ENCODE measurements at places on chromosomes 2 and 18.

DNA sequence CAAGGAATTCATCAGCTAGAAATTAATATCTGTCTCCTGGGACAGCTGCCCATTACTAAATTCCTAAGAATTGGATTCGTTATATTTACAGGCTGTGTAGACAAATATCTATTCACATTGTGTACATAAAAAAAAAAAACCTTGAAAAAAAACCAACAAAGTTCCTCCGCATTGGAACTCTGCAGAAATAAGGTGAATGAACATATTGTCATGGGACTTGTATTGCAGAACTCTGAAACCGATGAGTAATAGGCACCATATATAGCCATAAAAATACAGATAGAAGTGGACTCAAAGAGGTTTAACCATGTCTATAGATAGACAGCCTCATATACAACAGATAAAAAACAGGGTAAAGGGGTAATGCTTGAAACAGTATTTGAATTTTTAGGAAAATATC is 909.9 kb upstream of the CHAC2 start:
- DNase-seq = no peak

DNA sequence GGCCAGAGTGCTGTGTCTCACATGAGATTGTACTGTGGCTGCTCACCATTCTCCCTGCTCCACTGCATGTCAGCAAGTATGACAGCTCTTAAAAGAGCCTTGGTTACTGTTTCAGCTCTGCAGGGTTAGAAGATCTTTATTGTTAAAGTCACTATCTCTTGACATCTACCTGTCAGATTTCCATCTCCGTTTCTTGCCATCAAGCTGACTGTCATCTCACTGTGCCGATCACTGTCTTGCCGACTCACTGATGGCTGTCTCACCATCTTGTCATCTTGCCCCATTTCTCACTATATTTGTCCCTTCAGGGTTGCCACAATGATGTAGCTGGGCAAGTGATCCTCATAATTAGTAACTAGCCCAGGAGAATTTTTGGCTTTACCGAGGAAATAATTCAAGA is 800.9 kb upstream of the CDH7 start:
- DNase-seq = no peak

GRCh38 chr2:236769981-236770671 is 200.5 kb downstream of the ACKR3 start:
- DNase-seq = no peak

DNA sequence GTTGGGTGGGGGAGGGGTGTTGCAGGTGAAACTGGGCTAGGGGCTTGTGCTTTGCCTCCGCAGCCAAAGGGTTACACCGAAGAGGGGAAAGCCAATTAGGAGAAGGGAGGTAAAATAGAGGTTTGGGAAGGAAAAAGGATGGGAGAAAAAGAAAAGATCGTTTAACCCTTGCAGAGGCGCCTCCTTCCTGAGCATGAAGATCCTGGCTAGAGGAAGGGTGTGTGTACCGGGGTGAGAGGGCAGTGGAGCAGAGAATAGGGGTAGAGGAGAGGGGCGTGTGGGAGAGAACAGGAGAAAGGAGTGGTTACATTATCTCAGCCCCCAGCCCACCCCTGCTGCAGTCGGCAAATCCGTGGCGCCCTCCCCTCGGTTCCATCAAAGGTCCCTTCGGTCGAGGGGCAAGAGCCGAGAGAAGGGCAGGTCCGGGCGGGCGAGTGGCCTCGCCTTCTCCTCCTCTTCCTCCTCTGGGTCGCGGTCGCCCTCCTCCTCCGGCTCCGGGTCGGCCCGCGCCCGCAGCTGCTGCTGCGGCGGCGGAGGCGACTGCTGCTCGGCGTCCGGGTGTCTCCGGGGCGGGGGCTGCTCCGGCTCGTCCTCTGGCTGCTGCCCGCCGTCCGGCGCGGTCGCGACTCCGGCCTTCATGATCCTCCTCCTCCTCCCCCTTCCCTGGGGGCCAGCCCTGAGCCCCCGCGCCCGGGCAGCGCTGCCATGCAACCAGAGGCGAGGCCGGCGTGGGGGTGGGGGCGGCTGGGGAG is 1.1 kb downstream of the MARCHF4 start:
- no peak for DNase-seq

- DNase-seq = no peak
Measured at GRCh38 chr2:12555012-12555645, 161.6 kb upstream of the TRIB2 start.

GRCh38 chr2:192139813-192140212 is 54.9 kb downstream of the TMEFF2 start:
- DNase-seq = no peak
